ENCODE measurements at places on chromosomes 3 and 15.

GRCh38 chr3:147421184-147421912 is 12.2 kb downstream of the ZIC1 start:
- no peak for DNase-seq

- no peak for DNase-seq
Measured at GRCh38 chr15:85488997-85489396, 108.6 kb downstream of the AKAP13 start.

DNA sequence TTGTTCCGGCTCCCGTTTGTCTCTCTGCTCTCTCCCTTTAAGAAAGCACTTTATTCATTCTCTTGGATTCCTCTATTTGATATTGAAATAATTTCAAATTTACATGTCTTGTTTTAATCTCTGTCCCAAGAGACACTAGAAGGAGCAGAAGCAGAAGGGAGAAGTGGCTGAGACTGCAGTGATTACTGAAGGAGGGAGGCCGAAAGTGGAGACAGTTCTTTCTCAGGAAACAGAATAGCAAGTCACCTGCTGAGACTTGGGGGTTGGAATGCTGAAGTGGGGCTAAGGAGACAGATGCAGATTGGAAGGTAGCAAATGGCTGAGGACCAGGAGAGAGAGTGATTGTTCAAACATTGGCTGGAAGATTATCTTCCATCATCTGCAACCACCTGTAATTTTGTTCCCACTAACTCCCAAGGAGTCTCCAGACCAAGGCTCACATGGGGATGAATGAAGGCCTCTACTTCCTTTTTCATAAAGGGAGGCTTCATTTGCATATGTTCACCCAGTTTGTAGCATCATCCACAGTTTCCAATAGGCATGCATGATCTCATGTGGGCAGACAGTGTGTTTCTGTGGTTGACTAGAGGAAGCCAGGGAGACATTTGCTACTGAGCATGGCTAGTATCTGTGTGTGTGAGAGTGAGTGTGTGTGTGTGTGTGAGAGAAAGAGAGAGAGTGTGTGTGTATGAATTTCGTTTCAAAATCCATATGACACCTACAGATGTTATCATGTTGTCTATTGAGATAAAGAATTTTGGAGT is 24.0 kb downstream of the LTF start:
- DNase-seq, result no peak

GRCh38 chr15:51424780-51425179 is 83.3 kb downstream of the GLDN start:
- no peak for DNase-seq

- DNase-seq, result no peak
Measured at GRCh38 chr15:83053151-83053550, 13.9 kb downstream of the BTBD1 start.

- DNase-seq, result peak; percentile 75
Measured at GRCh38 chr3:123335007-123335670, 113.8 kb downstream of the ADCY5 start.

DNA sequence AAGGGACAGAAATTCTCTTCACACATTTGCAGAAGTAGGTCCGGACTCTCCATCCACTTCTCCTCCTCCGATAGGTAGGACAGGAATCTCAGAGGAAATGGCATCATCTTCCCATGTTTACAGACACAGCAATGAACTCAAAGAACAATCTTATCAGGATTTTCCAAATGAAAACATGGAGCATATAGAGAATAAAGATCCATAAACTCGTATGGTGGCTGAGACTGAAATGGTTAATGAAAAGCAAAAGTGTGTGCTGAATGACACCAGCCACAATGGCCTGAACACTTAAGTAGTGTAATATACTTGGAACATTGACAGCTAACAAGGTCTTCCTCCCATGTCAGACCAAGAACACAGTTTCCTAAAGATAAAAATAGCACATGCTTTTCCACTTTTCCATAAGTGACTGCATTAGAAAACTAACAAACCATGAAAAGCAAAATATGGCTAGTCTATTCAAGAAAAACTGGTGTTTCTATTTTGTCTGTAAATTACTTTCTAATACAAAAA is 5.8 kb downstream of the CCRL2 start:
- DNase-seq, result no peak

DNA sequence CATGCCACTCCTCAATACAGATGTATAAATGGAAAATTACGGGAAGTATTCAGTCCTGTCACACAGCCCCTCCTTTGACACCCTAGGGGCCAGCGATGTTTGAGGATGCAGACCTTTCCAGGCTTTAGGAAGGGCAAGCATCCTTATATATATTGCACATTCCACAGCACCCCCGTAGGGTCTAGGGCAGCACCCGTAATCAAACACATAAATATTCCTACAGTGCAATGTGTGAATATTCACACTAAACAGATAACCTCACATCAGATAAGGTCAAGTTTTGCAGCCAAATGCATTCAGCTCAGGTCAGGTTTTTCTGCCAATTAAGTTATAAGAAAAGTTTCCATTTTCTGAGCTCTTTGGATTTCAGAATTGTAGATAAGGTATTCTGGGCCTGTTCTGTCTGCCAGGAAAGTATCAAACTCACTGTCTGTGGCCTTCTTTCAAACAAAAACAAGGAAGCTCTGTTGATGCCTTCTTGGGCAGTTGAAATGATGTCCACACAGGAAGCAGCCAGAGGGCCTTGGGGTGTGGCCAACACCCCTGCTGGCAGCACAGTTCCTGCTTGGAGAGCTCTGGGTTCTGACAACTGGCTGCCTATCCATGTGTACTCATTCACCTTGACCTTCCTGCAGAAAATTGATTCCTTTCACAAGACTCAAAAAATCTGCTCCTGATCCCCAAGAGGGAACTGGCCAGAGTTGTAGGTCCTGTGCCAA is 427.0 kb downstream of the NTRK3 start:
- no peak for DNase-seq

DNA sequence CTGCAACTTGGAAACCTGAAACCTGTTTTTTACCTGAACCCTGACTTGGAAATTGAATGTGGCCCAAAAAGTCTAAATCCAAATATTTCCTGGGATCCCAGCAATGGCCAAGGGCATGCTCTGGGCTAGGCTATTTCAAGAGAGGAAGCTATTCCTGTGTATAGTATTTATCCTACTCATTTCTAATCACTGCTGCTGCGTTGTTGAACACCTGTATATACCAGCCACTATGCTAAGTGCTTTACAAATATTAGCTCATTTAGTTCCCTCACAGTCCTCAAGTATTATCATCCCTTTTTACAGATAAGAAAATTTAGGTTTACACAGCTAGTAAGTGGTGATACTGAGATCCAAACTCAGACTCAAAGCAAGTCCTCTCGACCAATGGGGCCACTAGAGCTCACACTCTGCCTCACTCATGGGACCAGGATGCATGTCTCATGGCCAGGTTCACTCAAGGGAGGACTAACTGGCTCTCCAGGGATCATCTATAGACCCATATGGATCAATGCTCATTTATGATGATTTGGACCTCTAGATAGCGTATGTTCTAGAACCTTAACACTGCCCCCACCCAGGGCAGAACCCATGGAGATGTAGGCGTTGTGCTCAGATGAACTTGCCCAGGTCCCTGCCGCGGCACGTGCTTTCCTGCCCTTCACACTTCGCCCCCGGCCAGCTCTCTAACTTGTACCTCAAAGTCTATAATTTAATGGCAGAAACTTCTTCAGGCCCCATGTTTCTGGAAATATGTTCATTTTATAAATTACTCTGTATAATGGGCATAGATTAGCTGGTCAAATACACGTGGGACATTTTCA is 2.6 kb upstream of the CCR4 start:
- no peak for DNase-seq

- DNase-seq, result no peak
Measured at GRCh38 chr3:183435661-183436060, 7.2 kb upstream of the MCF2L2 start.

- no peak for DNase-seq
Measured at GRCh38 chr3:146501752-146502151, 32.4 kb upstream of the PLSCR2 start.
